ENCODE measurements at places on chromosomes 16 and 17.

- DNase-seq, result no peak
These were observed 368.0 kb downstream of the SHISA9 start for GRCh38 chr16:13269359-13269758.

DNA sequence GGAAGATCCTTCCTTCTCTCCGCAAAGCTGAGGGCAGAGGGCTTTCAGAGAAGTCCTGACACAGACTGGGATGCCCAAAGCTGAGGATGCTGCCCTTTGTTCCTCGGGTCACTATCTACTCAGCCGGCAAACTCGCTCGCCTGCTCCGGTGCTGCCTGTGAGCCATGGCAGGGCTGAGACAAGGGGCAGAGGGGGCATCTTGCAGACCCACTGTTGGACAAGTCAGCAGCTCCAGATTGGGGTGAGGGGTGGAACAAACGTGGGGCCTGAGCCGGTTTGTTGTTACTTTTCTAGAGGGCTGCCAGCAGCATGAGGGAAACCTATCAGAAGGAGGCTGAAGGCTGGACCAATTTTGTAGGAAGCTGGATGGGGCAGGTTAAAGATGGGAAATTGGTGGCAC lies 47.1 kb upstream of the PIK3R6 start:
- DNase-seq, result no peak

DNA sequence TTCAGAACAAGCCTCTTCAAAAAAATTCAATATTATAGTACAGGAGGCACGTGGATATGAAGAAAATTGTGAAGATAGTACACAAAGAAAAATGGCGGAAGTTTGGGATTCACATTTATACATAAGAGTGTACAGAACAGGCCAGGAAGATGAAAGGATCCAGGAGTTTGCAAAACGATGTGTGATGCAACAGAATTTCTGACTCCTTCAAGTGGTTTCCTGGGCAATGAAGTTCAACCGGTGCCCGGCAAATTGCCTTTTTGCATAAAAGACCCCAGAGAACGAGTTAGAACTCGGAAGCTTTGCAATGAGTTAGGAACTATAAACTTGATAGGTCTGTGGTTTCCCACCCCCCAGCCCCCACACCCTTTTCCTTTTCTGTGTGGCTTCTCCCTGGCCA lies 189.1 kb downstream of the SALL1 start:
- DNase-seq, result no peak

DNA sequence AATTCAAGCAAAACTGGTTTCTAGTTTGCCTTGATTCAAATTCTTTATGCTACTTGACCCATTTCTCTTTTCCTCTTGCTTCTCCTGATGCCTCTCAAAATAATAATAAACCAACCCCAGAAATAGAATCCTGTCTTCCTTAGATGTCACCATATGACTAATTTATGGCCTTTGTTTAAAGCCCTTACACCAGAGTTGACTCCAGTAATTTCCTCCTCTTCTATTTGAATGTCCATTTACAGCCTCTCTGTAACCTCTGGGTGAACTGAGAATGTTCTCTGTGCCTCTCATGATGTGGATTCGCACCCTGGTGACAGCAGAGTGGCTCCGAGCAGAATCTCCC lies 31.5 kb downstream of the ZFHX3 start:
- no peak for DNase-seq

DNA sequence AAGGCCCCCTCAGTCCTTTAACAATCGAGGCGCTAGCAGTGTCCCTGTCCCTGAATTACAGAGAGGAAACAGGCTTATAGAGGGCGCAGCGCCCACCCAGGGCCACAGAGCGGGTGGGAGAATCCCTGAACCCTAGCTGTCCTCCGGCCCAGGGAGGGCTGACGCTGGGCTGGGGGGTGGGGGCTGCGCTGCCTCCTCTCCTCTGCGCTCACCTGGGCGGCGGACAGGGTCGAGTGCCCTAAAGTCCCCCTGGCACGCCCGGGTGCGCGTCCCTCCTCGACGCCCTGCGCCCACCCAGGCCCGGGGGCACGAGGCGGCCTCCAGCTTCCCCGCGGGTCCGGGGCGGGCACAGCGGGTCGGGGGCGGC lies 200.4 kb upstream of the N4BP1 start:
- DNase-seq, result no peak

All from Panc1 (cell line).